ENCODE measurements at places on chromosomes 5 and 9.

GRCh38 chr5:66932457-66932856 lies 264.1 kb downstream of the CD180 start:
- no peak for DNase-seq

DNA sequence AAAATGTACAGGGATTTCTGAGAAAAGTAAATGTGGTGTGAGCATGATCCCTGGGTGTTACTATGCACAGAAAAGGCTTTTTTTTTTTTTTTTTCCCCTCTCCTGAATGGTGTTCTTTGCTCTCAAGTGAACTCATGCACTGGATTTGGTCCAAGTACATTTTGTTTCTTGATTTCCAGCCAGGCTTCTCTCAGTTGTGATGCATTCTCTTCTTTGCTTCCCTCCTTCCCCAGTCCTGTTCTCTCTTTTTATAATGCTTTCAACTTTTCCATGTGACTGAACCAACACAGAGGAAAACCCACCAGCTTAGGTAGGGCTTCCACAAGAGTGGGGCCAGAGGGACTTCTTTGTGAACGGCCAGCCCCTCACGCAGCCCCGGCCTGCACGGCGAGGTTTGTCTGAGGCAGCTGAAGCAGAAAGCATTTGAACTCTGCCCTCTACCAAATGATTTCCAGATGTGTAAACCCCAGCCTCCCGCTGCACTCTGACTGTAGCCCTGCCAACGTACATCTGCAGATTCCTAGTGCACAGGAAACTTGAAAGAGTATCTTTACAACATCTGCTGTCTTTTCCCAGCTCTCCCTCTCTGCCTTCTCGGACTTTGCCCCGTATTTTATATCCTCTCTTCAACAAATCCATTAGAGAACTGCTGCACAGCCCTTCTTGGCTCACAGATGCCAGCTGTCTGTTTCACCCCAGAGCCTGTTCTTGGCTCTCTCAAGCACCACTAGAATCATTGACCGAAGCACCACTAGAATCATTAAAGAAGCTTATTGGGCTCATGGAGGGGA lies 71.8 kb upstream of the CD180 start:
- DNase-seq: no peak

- DNase-seq: no peak
Measured at GRCh38 chr9:130669965-130670364, 5.6 kb downstream of the PRDM12 start.

DNA sequence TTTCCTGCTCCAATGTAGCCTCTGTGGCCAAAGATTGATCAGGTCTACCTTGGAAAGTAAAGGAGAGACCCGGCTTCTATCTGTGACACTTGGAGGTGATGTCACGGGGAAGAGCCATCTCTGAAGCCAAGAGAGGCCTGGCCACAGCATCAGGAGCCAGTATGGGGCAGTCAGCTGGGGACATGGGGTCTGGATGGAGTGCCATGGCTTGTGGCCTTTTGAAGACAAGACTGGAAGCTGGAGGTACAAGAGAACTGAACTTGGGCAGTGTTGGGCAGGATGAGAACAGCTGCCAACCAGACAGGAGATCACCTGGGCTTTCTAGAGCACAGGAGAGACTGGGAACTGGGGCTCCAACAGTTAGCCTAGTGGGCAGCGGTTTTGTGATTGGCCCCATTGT lies 190.7 kb downstream of the TENT4A start:
- no peak for DNase-seq

DNA sequence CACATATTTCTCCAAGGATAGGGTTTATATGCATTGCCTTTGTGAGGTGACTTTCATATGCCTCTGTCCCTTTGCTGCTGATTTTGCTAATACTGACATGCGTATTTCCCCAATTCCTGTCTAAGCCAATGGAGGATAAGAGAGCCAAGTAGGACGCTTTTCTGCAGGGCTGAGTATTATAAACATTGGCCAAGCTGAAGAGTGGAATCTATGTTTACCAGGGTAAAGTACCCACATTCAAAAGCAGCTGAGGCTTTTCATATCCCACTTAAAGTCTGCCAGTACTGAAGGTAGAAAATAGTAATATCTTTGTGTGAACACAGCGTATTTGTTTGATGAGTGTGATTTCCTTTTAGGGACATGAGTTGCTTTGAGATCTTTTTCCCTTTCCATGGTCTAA lies 128.8 kb upstream of the GPR151 start:
- DNase-seq: no peak

GRCh38 chr5:4881366-4882002 lies 258.6 kb upstream of the ADAMTS16 start:
- no peak for DNase-seq

DNA sequence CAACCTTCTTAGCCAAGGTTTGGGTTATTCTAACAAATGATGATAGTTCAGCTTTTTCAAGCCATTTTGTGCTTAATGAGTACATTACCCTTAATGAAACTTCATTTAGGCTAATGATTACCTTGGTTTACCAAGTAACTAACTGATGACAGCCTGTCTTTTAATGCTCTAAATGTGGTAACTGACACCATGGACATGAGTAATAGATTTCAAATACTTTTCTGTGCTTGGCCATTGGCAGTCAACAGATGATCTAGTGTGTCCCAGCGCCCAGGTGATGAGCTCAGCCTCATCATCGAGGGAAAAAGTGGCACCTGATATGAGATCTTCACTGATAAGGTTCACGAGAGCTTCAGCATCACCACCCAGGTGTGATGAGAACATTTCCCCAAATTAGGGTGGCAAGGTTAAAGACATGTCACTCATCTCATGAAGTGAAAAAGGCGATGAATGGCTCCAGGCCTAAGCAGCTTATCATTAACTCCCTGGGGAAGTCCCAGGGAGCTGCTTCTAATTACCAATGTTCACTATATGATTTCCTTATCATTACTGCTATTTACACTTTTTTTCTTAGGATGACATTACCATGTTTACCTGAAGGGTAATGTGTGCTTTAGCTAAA lies 296.0 kb downstream of the SPOCK1 start:
- DNase-seq: no peak

- no peak for DNase-seq
Measured at GRCh38 chr5:32109236-32109635, 64.9 kb downstream of the GOLPH3 start.

DNA sequence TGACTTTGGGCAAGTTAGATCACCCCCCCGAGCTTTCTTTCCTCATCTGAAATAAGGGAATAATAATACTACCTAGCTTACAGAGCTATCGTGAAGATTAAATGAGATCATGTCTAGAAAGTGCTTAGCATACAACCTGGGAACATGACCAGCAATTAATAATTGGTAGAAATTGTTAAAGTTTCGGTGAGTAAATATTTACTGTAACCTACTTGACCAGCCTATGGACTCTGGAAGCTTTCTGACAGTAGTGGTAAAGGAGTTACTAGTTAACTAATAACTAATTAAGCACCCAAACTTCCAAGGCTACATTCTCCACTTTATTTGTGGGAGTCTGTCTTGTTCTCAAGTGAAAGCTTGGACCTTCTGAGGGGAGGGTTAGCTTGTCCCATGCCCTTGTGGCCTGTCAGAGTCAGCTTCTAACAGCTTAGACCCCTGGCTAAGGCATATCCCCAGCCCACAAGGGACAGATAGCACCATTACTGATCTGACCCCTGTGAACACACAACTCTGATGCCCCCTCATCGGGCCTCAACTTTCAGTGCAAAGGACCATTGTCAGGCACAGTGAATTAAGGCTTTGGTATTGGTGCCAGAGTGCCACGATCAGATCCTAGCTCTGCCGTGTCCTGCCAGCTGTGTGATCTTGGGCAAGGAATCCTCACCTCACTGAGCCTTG lies 58.7 kb upstream of the SAP30L start:
- DNase-seq: no peak

DNA sequence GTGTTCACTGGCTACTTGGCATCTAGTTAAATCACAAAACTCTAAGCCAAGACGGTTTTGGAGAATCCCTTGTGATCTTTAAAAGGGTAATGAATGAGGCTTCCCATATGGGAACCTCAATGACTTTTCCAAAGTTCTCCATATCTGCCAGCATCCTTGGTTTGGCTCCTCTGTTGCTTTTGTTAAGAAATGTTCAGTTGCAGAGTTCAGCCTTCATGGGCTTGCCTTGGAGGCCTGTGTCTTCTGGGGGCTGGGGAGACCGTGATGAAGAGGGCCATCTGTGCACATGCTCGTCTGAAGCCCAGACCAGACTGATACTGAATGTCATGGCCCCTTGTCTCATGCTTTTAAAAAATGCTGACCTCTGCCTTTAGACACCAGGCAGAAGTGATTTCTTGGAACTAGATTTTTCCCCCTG lies 84.3 kb downstream of the RAI14 start:
- no peak for DNase-seq

DNA sequence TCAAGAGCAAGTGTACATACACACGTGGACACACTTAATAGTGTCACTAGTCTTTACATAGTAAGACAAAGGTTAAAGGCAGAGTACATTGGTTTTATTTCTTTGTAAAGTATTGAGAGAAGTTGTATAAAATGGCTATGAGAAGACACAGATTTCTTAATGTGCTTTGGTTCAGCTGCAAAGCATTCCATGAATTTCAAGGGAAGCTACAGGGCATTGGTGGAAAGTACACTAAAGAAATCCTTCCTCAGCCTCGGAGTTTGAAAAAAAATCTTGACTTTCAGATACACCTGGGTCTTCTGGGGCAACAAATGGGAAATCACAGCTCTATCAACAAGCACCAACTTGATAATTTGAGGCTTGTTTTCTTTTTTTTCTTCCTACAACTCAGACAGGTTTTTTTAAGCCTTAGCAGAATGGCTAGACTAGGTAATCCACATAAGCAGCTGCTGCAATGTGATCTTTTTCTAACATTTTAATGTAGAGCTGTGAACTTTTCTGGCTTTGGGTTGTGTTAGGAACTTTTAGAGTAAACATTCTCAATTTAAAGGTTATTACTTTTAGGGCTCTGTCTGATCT lies 140.4 kb upstream of the FST start:
- no peak for DNase-seq

DNA sequence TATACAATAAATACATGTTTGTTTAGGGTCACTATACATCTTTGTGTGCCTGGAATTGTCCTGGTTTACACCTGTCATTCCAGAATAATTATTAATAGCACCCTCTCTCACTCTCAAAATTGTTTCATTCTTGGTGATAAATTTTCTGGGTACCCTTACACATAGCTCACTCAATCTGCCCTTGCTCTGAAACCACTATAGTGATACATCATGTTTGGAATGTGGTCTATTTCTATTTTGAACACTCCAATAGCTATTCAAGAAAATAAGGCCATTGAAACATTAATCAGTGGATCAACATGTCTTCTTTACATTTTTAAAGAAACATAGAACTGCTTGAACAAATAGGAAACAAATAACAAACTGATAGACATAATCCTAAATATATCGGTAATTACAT lies 158.7 kb downstream of the ARRDC3 start:
- DNase-seq: no peak

- DNase-seq: peak; percentile 85
Measured at GRCh38 chr9:88534456-88535225, at the start of gene NXNL2. NXNL2 (plus strand) TSS chr9:88535178; CDS start chr9:88535435, 257 bp downstream.

DNA sequence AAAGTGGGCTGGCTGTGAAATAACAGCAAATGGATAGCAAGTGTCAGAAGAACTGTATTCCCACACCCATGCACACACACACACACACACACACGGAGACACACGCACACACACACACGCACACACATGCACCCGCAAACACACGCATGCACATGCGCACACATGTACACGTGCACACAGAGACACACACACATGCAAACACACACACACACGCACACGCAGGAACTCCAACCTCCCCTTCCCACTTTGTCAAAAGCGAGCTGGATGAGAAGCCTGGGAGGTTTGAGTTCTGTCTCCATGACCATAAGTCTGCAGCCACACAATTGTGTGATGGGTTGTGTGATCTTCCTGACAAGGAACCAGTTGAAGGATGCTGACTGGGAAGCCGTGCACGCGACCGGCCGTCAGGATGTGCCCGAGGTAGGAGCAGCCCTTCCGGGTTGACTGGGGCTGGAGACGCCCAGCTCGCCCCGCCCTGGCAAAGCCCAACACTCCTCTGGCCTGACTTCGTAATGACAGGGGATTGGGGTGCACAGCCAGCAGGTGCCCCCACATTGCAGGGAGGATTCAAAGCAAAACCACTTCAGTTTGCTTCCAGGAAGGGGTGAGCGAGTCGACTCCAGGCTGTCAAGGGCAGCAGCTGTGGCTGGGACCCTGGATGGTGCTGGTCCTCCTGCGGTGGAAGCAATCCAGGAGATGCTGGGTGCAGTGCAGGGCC lies 29.3 kb upstream of the NKD2 start:
- DNase-seq: no peak

GRCh38 chr9:3528451-3528850 lies 2.6 kb upstream of the RFX3 start:
- DNase-seq: no peak

All from RCC 7860 (cell line).